Left ventricle myocardium superior (tissue), 1 donor: ENCODE measurements at places on chromosomes 4 and X. TPM values are rescaled to one million over a fixed set of nuclear protein-coding genes. Genes with fewer than 3 reads are reported as not detected.

GRCh38 chrX:45309096-45309495, 108.4 kb upstream of the DIPK2B start:
- DNase-seq, result no peak

GRCh38 chr4:155491336-155492120, 114.8 kb upstream of the MAP9 start:
- no peak for DNase-seq

The DDIT4L gene
- total RNA-seq, result 0.37 TPM

The OPN1MW gene
- not detected for total RNA-seq

DNA sequence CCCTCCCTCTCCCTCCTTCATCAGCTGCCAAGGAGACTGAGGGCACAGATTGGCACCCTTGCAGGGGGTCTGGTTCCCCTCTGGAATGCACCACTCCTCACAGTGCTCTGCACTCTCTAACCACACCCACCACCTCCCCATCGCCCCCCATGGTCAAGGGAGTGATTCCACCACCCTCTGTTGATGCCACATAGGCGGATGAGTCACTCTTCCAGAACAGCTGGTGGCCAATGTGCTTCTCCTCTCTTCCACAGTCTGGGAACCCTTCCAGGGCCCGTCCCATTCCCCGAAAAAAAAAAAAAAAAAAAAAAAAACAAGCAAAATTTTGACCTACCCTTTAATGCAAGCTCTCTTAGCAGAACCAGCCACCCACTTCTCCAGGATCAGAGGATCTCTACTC, 341.3 kb upstream of the KLF3 start:
- DNase-seq, result peak; percentile 61

DNA sequence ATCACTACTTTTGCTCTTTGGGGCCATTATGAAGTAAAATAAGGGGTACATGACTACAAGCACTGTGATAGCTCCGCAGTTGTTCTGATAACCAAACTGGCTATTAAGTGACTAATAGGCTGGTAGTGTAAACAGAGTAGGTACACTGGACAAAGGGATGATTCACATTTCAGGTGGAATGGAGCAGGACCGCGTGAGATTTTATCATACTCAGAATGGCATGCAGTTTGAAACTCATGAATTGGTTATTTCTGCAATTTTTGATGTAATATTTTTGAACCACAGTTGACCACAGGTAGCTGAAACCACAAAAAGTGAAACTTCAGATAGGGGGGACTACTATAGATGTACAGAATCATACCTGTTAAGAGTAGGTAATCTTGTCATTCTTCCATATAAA, 55.8 kb downstream of the PAK3 start:
- no peak for DNase-seq

DNA sequence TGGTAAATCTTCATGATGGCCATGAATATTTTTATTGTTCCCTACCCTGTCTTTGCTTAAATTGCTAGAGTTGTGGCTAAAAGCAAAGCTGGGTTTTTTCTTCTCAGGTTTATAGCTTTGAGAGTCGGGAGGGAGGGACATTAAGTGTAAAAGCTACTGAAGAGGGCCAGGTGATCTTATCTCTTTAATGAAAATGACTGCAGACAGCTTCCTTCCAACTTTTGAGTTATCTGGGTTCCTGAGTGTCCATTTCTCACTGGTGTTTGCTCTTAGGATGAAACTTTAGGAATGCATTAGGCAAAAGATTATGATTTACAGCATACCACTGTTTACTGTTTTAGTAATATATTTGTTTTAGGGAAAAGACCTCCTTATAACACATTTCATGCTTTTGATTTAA, 187.7 kb downstream of the SHROOM3 start:
- no peak for DNase-seq

DNA sequence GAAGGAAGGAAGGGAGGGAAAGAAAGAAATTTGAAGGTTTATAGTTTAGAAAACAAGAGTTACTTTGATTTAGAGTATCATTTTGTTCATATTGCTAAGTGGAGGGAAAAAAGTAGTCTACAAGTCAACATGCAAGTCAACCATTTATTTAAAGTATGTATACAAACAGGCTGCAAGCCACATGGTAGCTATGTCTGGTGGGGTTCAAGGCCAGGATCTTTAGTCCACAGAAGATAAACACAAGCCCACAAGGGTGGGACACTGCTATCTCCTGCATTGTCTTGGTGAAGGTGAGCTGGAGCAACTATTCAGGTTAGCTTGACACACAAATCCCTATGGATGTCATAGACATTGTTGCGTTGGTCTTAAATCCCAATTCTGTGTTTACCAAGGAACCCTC, 71.4 kb downstream of the ABCG2 start:
- DNase-seq, result no peak

The CT47B1 gene
- total RNA-seq, result not detected

DNA sequence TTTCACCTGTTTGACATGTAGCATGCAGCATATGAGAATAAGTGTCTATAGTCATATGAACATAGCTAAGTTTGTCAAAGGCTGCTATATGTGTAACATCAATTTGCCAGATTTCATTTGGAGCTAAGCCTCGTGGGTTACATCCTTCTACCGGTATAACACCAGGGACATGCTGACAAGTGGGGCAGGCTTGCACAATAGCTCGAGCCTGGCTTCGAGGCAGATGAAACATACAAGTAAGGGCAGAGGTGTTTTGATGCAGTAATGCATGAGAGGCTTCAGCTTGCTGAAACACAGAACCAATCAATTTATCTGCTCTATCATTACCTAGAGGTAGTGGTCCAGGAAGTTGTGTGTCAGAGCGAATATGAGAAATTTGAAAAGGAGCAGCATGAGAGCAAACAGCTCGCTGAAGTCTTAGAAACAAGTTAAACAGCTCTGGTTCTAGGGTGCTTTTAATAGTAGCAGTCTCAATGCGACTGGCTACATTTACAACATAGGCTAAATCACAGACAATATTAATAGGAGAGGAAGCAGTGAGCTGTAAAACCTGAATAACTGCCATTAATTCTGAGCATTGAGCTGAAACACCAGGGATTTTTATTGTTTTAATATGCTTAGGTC, 14.9 kb upstream of the UGDH start:
- no peak for DNase-seq

GRCh38 chr4:176799653-176800052, 6.9 kb upstream of the VEGFC start:
- DNase-seq, result no peak

The CT55 gene
- not detected for total RNA-seq

DNA sequence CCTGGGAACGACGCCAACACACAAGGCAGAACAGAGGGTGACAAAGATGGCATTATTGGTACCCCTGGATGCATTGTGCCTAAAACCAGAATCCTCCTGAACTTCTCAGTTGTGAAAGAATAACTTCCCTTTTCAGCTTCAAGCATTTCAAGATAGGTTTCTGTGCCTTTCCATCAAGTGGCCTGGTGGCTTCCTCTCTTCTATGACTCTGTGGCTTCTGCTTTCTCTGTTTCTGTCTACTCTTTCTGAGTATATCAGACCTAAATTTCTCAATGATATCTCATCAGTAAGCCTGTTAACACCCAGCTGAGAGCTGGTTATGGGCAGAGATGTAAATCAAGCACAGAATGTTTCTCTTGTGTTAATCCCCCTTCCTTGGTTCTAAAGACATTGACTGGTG, 21.4 kb upstream of the FAM9B start:
- DNase-seq, result no peak

- DNase-seq, result no peak
Observed at GRCh38 chr4:174989791-174990190, 71.6 kb downstream of the ADAM29 start.

DNA sequence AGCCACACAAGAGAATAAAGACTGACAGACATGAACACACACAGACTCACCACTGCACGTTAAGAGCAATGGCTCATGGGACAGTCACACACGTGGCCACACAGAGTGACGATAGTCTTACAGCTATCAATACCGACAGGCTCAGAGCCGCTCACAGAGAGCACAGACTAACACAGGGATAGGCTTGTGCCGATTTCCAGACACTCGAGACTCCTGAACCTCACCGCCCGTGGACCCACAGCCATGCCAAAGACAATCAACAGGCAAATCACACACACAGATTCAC, 716 bp upstream of the SLC38A5 start:
- DNase-seq, result no peak

DNA sequence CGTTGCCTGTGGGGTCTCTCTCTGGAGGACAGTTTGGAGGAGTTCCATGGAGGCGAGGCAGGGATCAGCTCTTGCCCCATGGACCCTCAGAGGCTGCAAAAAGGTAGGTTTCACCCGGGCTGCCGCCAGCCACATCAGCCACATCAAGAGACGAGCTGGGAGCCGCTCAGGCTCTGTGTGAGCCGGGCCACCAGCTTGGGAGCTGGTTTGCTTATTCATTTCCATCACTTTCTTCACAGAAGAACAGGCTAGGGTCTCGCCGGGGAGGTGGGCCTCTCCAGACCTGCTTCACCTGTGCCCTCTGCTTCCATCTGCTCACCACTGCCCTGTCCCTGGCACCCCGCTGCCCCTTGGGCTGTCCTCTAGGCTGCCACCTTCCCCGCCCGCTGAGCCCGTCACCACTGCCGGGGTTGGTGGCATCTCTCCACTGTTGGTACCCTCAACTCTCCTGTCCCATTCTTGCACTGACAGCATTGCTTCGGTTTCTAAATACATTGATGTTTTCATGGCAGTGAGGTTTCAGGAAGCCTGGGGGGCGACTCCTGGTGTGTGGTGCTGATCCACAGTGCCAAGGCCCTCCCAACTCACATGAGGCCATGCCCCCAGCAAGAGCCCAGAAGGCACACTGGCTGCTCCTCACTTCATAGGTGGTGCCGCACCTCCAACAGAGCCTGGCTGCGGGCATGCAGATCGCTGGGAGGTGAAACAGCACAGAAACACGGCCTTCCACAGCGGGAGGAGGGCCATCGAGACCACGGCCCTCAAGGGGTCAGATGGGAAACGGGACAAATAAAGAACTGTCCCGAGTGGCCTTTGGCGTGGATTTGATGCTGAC, 4.5 kb upstream of the TREX2 start:
- no peak for DNase-seq

DNA sequence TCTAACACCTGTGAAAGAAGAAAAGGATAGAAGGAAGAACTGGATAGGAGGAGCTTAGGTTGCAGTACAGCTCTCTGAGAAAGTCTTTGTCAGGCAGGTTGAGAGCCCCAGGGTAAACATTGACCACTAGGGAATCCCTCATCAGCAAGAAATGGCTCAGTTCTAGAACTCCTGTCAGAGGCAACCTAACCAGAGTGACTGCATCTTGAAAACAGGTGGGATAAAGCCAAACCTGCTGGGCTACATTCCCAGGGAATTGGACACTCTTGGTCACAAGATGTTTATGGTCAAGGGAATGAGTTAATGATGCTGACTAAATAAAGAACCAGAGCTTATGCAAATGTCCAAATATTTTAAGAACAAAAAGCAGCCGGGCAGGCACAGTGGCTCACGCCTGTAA, 108.3 kb upstream of the MED14 start:
- DNase-seq, result no peak
